ENCODE measurements at places on chromosomes 7 and 10.

- DNase-seq = peak; percentile 74
These were observed 62.8 kb upstream of the C7orf33 start for GRCh38 chr7:148527717-148528168.

- no peak for DNase-seq
These were observed 550 bp upstream of the CALU start for GRCh38 chr7:128738570-128739047.

DNA sequence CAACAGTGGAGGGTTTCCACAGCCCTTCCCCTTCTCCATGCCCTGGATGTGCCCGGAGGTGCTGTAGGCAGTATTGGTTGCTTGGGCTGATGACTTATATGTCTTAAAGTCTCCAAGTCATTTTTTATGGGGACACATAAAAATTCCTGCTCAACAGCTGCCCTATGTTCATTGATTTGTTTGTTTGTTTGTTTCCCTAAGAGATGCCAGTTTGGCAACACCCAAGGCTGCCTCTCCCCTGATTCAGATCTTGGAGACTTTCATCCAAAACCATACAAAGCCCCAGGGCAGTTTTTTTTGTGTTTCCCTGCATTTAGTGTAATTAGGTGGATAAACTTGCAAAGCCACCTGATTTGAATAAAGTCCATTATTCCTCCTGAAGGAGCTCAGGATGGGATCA is 115.3 kb downstream of the PLPP4 start:
- no peak for DNase-seq

- DNase-seq = no peak
These were observed 75.8 kb upstream of the EN2 start for GRCh38 chr7:155381852-155382801.

GRCh38 chr10:49299816-49300139 is 808 bp downstream of the C10orf71 start:
- DNase-seq = no peak

GRCh38 chr7:136030867-136031318 is 53.7 kb upstream of the MTPN start:
- no peak for DNase-seq

- DNase-seq = no peak
These were observed 7.9 kb upstream of the RAPGEF5 start for GRCh38 chr7:22364900-22365299.

DNA sequence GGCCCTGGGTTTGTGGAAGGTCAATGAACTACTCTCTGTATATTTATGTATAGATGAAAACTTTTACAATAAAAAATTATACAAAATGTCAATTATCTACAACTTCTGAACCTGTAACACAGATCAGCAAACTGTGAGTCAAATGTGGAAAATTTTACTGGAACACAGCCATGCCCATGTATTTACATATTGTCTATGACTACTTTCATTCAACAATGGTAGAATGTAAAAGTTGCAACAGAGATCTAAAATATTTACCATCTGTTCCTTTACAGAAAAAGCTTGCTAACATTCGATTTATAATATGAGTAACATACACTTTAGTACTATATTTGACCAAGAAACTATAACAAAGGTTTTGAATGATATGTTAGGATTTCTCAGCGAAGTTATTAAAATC is 481.6 kb downstream of the PARD3 start:
- no peak for DNase-seq

DNA sequence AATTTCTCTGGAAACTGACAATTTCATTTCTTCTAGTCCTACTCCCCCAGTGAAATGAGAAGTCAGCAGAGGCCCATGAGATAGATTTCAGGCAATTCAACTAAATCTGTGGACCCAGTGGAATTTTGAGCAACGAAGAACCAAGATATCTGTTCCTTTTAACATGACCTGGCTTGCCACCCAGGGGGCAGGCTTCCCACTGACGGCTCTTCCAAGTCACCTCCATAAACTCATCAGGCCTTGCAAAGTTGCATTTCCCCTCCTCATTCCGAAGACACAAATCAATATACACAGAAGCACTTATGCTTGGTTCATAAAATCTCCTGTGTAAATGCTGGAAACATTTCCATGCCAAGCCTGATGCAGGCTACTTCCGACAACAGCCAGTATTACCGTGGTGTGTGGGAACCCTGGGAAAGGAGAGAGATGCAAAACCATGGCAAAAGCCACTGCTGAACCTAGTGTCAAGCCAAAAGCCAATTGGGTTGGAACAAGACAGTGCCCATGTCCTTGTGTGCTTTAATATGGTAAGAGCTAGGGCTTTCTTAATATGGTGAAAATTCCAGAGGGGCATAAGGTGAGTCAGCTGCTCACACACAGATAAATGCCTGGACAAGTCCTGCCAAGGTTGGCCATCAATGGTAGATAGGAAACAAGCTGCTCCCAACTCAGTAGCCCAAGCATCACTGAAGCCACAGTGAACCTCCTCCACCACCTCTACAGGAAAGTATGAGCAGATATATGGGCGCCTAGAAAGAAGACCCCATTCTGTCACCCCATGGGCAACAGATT is 1.6 kb downstream of the FRMD4A start:
- DNase-seq = no peak

DNA sequence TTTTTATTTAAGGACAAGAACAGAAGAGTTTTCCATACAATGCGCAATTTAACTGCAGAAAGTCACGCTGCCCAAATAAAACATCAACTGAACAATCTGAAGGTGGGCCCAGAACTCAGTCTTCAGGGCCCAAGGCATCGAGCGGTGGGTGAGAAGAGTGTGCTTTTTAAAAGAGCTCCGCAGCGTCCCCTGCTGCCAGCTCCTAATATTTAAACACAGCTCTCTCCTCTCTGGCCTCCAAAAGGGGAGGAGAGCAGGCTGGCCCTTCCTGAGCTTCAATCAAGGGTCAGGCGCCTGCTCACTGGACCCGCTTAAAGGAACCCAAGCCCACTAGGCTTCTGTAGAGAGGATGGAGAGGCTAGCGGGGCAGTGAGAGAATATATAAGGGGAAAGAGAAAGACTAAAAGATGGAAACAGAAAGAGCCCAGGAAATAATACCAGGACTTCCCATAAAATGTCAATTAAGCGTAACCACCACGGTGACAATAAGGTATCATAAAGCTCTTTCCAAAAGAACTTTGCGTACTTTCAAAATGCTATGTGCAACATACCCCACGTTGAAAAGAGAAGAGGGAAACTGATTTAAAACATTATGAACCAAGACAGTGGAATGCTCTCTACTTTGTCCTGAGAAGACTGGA is 2.8 kb downstream of the FAM53B start:
- DNase-seq = peak; percentile 61

- DNase-seq = no peak
These were observed 77.7 kb upstream of the GPR37 start for GRCh38 chr7:124843336-124843735.

- DNase-seq = no peak
These were observed 97.7 kb upstream of the ZPBP start for GRCh38 chr7:50190776-50191175.

DNA sequence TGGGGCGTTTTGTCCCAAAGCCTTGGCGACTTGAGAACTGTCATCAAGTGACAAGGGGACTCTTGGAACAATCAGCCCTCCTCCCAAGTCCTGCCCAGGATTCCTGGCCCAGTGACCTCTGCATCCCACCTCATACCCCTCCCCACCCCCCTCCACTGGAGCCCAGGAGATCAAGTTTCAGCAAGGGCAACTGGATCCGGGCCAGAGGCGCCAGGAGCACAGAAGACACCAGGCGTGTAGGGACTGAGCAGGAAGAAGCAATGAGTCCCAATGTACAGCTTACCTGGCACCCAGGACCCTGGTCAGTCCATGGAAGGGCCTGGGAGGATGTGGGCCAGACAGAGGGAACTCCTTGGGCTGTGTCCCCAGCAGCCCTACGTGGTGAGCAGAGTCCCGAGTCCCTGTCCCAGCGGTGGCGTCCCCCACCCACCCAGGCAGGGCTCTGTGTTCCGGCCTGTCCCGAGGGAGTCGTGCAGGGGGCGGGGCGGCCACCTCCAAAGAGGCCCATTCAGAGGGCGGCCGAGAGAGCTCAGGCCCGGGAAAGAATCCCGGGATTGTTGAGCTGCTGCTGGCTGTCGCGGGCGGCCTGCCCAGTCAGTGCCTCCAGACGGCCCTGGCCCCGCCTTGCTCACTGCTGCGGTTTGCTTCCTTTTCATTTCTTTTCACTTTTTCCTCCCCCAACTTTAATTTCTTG is 254.1 kb downstream of the TNS3 start:
- DNase-seq = no peak

DNA sequence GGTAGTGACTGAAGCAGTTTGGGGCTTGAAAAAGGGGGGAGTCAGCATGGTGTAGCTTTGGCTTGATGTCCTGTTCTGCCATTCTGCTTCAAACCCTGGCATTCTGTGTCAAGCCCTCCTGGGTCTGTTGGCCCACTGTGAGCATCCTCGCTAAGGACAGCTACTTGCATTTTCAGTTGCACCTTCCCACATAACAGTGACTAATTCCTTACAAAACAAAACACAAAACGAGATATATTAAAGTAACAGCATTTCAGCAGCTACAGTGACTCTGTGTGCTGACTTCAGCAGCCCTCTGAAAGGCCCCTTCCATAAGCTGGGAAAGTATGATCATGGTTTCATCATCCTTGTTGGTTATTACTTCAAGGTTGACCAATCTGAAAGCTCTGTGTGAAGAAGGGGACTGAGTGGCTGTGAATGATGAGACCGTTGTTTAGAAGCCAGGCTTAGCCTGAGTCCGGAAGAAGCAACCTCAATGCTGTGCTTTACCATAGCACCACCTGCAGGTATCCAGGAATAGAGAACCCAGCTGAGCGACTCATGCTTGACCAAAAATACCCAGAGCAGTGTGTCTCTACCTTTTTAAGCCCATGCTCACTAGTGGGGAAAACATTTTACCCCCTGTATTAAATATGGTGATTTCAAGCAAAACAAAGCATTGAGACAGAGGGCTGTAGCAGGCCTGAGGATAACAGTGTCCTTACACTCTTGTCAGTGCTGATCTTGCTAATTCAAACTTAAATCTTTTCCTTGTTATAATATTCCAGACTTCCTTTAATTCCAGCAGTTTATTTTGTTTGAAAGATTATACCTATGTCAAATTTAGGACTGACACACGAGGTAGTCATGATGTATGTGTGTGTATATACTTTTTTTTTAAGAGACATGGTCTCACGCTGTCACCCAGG is 42.6 kb upstream of the CC2D2B start:
- DNase-seq = peak; percentile 2

DNA sequence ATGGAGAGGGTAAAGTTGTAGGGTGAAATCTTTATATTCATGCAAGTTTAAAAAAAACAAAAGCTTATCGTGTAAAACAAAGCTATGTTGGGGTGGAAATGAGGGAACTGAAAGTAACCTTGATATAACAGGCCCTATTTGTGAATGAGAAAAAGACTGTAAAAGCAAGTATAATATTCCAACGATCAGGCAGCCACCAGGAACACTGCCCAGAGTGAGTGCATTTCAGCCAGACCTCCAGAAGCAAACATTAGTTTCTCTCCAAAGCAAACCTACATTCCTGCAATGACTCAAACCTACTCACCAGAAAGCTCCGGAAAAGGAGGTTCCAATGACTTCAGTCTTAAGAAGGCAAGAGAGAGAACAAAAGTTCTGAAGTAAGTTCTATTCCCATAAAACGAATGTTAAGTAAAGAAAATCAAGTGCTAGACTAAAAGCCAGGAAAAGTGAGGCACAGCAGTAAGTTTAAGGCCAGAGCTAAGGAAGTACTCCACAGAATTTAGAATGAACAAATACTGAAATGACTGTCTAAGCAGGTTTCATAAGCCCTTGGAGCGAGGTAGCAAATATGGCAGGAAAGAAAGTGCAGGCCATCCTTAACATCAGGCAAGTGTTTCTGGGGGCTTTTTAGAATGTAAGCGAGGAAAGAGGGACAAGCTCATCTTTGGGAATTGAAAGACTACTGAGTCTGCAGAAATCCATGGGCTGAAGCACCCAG is 493.1 kb downstream of the XPNPEP1 start:
- no peak for DNase-seq

GRCh38 chr10:16717622-16718395 is 99.4 kb downstream of the RSU1 start:
- no peak for DNase-seq

DNA sequence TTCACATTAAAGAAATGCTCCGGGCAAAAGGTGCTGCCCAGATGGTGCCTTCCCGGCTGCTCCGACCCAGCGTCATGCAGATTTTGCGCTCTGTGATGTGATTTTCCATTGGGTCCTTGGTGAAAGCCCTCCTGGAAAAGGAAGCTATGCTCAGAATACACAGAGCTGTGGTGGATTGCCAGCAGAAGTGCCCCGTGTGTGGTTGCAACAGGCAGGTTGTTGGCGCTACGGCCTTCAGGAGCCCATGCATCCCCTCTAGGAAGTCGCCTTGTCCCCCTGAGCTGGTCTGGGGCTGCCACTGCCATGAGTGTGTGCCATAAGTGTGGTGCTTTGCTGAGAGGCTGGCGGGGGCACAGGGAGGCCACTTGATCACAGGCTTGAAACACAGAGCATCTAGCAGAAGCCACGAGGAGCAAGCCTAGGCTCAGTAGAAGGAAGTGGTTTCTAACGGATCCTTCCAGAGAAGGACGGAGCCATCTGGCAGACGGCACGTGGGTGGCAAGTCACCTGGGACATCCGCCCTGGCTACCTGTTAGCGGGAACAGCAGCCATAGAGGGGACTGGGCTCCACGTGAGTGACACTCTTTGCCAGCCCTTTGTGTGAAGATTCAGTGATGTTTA is 210.9 kb downstream of the CUX1 start:
- no peak for DNase-seq

- no peak for DNase-seq
These were observed 138.4 kb upstream of the IGFBP3 start for GRCh38 chr7:46059308-46060020.

DNA sequence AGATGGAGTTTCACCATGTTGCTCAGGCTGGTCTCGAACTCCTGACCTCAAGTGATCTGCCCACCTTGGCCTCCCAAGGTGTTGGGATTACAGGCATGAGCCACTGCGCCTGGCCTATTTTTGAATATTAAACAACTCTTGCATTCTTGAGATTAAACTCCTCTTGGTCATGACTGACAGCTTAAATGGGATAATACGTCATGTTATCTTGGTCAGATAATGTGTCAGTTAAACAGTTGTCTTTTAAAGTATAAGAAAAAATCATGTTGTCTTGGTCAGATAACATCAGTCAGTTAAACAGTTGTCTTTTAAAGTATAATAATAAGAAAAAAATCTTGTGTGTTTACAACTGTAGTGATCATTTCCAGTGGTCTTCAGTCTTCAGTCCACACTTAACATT is 73.6 kb upstream of the SYPL1 start:
- DNase-seq = no peak

DNA sequence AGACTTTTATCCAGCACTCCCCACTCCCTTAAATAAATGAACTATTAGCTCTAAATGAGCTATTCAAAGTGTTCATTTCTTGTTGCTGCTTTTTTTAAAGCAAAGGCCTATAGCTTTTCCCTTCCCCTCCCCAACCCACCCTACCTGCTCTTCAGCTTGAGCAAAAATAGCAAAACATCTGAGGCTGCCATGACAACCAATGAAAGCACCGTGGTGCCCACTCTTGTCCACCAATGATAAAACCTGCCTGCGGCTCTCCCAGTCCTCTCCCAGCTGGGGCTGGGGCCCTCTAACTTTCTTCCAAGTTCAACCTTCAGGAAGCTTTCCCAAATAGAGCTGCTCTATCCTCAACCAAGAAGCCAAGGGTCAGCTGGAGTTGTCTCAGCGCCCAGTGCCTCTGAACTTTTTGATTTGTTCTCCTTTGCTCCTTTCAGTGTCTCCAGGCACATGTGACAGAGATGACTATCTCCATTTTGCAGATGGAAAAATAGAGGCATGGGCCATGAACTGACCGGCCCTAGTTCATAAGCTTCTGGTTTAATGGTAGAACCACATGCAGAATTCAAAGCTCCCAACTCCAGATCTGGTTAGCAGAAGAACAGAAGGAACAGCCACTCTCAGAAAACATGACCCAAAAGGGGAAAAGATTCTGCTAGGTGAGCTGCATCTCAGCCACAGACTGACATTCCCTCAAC is 47.7 kb downstream of the PIK3AP1 start:
- no peak for DNase-seq
